ENCODE measurements at places on chromosomes 5 and 9.

DNA sequence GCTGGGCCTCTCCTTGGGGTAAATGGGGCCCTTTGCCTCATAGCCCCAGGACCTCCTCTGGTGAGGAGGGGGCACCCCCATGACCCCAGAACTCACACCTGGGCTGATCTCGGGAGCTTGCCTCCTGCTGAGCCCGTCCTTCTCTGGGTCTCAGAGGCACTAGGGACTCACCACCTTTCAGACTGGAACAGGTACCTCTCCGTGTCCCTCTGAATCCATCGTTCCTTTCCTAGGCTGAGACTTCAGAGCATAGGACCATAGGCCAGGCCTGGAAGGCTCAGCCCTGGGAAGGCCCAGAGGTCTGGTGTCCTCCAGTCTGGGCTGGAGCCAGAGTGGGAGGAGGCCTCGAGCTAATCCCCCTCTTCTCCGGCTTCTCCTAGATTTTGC lies 97.9 kb downstream of the CACNA1B start:
- DNase-seq: no peak

DNA sequence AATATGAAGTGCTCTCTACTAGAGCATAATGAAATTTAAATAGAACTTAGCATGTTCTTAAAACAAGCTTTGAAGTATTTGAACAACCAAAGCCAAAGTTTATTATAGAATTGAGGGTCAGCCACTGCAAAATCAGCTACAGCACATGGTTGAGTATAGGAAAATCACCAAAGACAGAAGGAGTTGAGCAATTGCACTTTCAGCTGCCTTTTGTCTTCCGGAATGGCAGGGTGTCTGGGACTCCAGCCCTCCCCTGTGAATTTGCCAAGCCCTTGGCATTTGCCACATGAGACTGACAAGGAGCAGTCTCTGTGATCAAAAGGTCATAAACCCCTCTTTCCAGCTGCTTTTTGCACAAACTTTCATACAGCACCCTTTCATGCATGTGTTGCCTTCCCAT lies 8.5 kb upstream of the LURAP1L start:
- DNase-seq: no peak

DNA sequence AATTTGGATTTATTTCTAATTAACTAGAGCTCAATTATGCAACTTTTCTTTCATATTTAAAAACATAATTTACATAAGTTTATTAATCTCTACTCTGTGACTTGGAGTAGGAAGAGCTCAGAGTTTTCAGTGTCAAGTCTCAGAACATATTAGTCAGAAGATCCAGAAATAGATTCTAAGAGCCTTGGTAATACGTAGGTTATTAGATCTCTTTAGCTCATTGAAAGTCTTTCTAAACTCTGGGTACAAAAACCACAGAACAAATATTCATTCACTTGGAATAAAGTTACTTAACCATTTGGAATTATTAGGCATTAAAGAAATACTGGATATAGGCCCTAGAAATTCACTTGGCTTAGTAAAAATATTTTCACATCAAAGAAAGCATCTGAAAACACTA lies 26.3 kb upstream of the ISCA1 start:
- DNase-seq: no peak

DNA sequence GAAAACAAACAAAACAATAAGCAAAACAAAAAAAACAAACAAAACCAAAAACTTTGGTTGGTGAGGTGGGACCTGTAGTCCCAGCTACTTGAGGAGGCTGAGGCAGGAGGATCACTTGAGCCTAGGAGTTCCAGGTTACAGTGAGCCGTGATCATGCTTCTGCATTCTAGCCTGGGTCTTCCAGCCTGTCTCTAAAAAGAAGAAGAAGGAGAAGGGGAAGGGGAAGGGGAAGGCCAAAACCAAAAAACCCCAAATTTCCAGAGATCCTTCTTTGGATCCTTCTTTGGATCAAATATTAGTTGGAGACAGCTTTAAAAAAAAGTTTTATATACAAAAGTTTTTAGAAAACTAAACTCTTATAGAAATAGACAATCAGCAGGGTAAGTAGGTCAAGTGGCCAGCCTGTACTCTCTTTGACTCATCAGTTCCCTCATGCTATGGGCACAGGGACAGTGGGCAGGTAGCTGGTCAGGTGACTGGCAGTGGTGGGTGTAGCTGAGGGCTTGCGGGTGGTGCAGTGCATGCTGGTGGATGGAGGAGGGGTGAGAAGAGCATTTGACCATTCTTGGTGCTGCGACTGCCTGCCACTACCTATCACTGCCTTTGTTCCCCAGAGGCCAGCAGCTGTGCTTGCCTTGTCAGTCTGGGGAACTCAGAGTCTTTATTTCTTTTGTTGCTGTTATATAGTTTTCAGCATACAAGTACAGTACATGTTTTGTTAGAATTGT lies 12.6 kb downstream of the RCL1 start:
- DNase-seq: no peak

GRCh38 chr9:16459421-16460148 lies 410.9 kb downstream of the BNC2 start:
- DNase-seq: peak; percentile 22

GRCh38 chr5:33282696-33283095 lies 158.1 kb upstream of the TARS1 start:
- DNase-seq: no peak

- DNase-seq: no peak
Measured at GRCh38 chr5:5480481-5481111, 58.1 kb downstream of the ICE1 start.

GRCh38 chr5:95611396-95611795 lies 8.5 kb upstream of the GPR150 start:
- DNase-seq: no peak

- DNase-seq: peak; percentile 24
Measured at GRCh38 chr5:82154776-82155175, 123.4 kb downstream of the RPS23 start.

All from fibroblast of lung (primary cell).